ENCODE measurements at places on chromosomes 16 and 17.

GRCh38 chr17:82151106-82151957 is 53.3 kb upstream of the FASN start:
- DNase-seq = no peak

GRCh38 chr16:72858665-72859493 is 189.0 kb downstream of the ZFHX3 start:
- no peak for DNase-seq

DNA sequence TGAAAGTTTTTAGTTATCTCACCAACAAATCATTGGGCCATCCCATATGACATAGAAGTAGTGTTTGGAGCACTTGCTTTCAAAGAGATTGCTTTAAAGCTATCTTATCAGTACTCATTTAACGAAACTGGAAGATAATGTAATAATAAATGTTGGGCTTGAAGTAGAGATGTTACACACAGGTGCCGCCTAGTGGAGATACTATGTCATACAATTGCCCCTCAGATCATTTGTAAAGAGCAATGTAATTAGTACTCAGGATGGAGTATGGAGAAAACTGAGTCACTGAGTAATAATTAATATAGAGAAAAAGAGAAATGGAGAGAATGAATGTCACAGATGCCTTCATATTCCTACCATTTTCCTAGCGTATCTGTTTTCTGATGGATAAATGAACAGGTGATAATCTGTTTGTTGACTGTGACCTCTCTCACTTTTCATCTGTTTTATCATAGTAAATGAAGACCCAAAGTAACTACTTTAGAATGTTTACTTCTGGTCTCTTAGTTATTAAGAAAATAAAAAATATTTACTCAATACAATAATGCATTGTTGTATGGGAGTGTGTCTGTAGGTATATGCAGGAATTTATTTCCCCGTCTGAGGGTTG is 80.4 kb downstream of the EFCAB5 start:
- DNase-seq = peak; percentile 34

DNA sequence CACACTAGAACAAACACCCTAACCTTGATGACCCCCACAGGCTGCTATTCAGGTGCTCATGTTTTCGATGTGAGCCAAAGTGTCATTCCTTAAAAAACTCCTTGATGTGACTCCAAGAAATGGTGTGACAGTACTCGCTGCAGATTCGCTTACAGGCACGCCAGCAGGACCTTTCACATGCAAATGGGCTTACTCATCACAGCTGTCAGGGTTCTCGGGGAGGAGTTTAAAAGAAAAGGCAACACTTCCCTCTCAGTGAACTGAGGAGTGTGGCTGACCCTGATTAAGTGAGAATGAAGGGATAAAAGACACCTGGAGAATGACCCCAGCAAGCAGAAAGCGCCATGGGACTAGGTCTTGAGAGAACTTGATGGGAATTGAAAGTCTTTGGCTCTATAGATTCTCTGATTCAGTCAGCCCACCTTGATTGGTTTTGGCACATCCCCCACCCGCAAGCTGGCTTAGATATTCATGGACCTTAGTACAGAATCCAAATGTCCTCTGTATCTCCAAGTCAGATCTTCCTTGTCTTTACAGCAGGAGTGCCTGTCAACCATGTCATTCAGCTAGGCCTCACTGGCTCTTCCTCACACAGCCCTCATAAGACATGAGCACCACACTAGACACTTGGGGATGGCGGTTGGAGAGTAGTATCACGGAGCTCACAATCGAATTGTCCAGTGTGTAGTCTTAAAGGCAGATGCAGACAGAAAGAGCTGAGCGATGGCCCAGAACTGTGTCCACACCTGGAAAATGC is 82.6 kb downstream of the HIC1 start:
- no peak for DNase-seq

- peak; percentile 56 for DNase-seq
Observed at GRCh38 chr17:31527606-31528005, 136.1 kb downstream of the RAB11FIP4 start.

DNA sequence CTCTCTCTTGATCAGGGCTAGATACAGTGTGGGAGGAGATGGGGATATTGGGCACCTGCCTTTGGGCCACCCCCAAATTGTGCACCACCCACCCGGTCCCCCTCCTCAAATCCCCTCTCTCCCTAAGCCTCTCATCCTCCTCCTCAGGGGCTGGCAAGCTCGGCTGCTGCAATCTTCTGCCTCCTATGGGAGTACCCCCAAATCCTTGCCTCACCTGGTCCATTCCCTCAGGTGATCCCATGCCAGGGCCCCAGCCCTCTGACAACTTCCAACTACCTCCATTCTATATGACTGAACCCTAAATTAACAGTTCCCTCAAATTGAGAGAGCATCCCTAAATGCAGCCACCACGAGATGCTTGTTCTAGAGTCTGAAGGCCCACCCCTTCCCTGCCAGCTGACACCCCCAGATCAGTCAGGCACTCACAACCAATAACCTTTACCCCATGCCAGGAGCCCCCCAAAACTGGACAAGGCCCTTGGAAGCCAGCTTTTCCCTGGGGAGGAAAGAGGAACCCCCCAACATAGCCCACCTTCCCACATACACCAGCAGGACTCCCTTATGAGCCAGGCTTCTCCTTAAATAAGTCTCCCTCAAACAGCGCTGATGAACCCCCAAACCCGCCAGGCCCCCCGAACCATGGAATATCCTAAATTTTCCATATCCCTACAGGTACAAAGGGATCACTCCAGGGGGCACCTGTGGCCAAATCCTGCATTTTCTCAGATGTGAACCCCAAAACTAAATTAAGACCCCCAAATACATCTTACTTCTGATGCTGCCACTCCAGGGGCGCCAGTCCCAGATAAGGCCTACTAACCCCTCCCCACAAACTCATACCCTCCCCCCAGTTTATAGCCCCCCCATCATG is 3.2 kb downstream of the DLG4 start:
- DNase-seq = no peak

Measured in testis (tissue), 5 donors.